ENCODE measurements at places on chromosomes 5 and 9.

- no peak for DNase-seq
These were observed 78.5 kb upstream of the TBC1D2 start for GRCh38 chr9:98333703-98334582.

GRCh38 chr9:76729980-76730737 lies 34.1 kb upstream of the PCA3 start:
- DNase-seq: no peak

DNA sequence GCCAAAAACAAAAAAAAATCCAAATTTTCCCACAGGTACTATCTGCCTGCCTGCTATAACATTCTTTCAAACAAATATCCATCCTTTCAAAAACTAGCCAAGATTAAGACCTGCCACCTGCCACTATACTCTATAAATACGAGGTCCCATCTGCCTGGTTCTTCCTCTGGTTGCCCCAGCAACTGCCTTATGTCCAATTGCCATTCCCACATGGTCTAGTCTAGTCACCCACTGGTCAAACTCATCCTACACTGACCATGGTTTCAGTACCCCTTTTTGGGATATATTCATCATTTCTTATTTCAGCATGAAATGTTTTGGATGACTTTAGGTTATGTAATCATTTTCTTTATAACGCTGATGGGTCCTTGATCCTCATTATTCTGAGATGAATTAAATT lies 95.1 kb upstream of the CCNG1 start:
- no peak for DNase-seq

DNA sequence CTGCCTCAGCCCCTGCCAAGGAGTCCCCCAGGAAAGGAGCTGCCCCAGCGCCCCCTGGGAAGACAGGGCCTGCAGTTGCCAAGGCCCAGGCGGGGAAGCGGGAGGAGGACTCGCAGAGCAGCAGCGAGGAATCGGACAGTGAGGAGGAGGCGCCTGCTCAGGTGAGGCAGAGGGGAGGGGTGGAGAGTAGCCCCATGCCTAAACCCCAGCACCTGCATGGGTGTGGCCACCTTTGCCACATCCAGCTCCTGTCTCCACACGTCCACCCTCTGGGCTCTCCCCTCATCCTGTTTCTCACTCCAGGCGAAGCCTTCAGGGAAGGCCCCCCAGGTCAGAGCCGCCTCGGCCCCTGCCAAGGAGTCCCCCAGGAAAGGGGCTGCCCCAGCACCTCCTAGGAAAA lies 17.2 kb downstream of the TCOF1 start:
- no peak for DNase-seq

- no peak for DNase-seq
These were observed 68.6 kb downstream of the EPB41L4B start for GRCh38 chr9:109252291-109252690.

DNA sequence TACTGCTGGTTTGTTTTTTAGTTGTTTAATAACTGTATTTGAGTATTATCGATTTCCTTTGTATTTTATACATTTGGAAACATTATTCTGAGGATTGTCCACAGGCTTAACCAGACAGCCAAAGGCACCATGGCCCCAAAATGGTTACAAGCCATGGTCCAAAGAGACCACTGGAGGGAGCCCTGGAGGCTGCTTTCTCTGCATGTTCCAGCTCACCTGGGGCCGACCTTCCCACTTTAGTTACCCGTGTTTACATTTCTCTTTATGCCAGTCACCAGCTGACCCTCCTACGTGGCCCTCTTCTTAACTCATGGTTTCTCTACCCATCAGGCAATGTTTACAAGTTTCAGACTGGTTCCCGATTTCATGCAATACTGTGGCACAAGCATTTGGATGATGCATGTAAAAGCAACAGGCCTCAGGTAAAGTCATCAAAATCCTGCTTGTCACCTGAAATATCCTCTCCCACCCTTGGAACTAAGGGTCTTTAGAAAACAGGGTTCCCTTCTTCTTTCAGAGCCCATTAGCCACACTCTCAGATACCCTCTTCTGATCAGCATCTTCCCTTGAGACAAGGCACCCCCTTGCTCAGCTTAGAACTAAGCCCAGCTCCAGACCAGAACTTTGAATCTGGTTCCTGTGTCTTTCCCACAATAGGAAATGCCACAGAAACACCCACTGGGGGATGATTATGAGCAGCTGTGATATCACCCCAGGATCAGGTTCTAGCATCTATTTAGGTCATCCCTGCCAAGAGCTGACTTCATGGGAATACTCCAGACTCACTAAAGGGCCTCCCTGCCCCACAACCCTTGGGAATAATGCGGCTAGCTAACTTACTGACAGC lies 49.9 kb upstream of the GARNL3 start:
- peak; percentile 27 for DNase-seq

GRCh38 chr9:107431461-107431860 lies 58.1 kb downstream of the KLF4 start:
- no peak for DNase-seq

DNA sequence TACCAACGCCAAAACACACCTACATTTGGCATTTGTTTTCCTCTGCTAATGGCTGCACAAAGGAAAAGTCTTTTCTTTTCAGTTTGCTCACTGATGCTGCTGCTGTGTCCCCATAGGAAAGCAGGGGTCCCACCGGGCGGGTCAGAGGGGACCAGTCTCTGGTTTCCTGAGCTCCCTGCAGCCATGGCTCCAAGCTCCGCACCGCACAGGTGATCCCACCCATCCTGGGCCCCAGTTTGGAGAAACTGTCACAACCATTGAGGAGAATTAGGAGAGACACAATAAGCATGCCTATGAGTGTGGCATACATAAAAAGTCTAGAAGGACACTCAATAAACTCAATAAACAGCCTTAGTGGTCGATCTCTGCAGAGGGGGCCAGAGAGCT lies 19.9 kb downstream of the MED10 start:
- no peak for DNase-seq

DNA sequence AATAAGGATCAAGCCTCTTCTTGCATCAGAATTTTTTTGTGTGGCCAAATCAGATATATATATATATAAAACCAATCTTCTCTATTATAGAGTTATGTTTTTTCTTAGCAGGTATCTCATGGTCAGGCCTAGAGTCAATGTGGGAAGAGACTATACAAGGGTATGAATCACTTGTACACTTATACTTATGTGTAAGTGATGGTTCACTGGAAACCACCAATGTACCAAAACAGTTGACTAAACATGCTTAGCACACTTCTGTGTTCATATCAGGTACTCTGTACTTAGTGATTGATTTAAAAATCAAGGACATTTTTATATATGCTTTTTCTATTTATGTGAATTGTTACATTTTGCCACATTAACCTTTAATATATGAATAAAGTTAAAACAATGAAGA lies 92.6 kb downstream of the CWC27 start:
- DNase-seq: no peak

DNA sequence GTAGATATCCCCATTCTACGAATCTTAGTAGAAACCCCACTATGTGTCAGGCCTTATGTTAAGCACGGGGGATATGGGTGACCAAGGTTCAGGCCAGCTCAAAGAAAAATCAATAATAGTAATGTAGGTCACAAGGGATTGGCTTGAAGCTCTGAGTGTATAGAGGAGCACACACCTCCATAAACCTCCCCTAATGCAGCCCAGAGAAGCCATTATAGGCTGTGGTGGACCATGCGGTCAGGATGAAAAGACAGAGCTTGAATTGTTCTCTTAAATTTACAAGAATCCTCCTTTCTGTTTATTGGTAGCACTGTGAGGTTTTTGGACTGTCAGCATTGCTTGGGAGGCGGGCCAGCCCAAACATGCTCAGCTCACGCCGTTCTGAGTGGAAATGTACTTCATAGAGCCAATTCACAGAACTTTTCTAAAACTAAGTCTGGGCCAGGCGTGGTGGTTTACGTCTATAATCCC lies 9.1 kb downstream of the PDE6A start:
- DNase-seq: no peak

DNA sequence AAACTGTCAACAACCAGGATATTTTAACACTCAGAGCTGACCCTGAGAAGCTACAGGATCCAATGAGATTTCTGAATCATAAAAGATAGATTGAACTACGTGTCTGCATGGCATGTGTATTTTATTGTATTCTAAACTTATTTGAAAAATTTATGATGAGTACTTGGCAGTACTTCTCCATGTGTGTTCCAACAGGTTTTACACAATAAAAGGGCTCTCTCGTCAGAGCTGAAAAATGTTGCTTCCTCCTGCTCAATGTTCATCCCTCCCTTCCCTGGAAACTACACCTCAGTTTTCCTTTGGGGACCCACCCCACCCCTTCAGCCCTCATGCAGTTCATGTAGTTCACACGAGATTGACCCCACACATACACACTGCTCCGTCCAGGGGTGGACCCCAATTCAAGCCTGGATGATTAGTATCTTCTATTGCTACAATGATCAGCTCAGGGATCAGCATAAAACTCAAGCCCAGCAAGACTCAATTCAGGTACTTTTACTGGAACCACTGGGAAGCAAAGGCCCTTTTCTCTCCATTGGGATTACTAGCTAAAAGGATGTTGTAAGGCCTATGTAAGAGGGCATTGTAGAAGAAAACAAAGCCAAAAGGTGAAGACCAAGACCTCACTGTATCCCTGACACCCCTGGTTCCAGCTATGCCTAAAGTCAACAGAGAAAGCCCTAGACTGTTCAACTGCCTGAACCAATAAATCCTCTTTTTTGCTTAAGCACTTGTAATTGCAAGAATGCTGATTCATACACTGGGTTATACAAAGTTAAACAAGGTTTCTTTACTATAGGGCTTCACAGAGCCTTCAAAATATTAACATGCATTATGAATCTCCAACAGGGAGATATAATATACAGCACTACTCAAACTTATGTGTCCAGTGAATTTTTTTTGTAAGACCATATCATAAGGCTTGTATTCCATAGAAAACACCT lies 112.6 kb downstream of the SAXO1 start:
- no peak for DNase-seq

GRCh38 chr9:99118782-99119466 lies 14.0 kb downstream of the TGFBR1 start:
- DNase-seq: peak; percentile 25

GRCh38 chr9:121656941-121657470 lies 5.6 kb downstream of the DAB2IP start:
- DNase-seq: no peak

DNA sequence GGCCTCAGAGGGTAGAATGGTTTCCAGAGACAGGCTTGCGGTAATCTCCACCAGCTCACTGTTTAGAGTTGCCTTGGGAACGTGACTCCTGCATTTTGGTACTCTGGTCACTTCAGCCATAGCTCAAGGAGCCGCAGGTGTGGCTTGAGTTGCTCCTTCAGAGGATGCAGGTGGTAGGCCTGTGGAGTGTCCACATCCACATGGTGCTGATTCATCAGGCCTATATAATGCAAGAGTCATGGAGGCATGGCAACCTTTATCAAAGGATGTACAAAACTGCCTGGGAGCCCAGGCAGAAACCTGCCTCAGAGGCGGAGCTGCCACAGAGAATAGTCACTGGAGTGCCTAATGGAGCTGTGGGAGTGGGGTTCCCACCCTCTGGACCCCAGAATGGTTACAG lies 114.2 kb downstream of the ANXA1 start:
- DNase-seq: no peak

DNA sequence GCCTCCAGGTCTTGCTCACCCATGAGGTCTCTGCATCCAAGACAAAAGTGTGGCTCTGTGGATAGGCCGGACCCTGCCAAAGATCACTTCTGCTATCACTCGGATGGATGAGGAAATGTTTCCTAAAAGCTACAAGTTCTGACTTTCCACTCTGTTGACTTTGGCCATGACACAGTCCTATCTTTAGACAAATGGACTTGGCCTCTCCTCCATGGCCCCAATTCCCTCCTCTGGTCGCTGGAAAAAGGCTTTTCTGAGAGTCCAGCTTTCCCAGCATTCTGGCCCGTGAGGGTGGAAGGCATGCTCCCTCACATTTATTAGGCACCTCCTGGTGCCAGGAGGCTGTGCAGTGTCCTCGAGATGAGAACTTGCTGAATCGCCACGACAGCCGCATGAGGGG lies 83.1 kb downstream of the COL27A1 start:
- DNase-seq: no peak

DNA sequence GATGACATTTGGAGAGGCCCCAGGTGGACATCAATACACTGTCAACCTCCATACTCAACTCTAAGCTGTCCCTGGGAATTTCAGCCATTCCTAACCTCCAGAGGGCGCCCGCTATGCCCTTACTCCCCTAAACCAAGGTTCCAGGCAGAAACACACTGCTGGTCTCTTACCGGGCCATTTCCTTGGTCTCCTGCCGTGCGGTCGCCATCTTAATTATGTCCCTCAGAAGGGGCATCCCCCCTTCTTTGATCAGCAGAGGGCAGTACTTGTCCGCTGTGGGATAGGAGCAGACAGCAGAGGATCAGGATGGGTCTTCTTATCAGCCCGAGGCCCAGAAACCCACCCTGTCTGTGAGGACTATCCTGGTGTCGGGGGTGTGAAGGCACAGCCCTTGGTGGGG lies 9.3 kb upstream of the ZDHHC12 start:
- DNase-seq: no peak

- DNase-seq: no peak
These were observed 273.2 kb downstream of the RAB3C start for GRCh38 chr5:58855851-58856739.

- DNase-seq: no peak
These were observed 243.0 kb upstream of the PTGER4 start for GRCh38 chr5:40436535-40437237.

GRCh38 chr5:33309536-33310345 lies 131.0 kb upstream of the TARS1 start:
- no peak for DNase-seq

GRCh38 chr9:93656426-93657239 lies 80.2 kb downstream of the PHF2 start:
- no peak for DNase-seq

GRCh38 chr9:23764219-23764618 lies 61.8 kb downstream of the ELAVL2 start:
- DNase-seq: no peak

DNA sequence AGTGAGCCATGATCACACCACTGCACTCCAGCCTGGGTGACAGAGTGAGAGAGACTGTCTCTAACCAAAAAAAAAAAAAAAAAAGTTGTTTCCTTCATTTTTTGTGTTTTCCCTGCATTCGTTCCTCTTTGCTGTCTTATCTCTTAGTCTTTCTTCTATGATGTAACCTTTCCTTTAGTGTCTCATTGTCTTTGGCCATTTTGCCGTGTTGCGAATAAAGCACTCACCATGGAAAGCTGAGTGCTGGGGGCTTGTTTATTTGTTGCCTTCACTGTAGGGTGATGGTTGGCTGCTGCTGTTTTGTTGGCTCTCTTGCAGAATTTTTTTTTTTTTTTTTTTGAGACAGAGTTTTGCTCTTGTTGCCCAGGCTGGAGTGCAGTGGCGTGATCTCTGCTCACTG lies 7.7 kb downstream of the EHMT1 start:
- no peak for DNase-seq

GRCh38 chr5:55402199-55402598 lies 94.4 kb downstream of the MTREX start:
- no peak for DNase-seq
